ELF-1 (cell line): ENCODE measurements at places on chromosomes 16 and 17.
A peak's percentile ranks its signal among the peaks of the same experiment; 100 is the strongest.

DNA sequence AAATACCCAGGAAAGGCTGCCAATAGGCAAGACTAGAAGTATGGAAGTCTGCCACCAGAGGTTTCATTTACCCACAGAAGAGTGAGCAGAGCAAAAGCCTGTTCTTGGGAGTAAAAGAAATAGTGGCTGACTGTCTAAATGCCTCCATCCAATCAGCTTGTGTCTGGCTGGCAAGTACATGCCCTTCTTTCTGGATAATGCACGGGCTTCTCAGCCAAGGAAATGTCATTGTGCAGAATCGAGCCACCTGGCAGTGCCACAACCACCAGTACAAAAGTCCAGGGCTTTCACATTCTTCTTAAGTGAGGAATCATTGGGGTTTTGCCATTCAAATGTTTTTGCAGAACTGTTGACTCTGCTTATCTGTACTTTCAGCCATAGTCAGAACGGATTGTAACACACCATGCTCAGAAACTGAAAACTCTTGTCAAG lies 10.1 kb upstream of the ERCC4 start:
- no peak for DNase-seq

DNA sequence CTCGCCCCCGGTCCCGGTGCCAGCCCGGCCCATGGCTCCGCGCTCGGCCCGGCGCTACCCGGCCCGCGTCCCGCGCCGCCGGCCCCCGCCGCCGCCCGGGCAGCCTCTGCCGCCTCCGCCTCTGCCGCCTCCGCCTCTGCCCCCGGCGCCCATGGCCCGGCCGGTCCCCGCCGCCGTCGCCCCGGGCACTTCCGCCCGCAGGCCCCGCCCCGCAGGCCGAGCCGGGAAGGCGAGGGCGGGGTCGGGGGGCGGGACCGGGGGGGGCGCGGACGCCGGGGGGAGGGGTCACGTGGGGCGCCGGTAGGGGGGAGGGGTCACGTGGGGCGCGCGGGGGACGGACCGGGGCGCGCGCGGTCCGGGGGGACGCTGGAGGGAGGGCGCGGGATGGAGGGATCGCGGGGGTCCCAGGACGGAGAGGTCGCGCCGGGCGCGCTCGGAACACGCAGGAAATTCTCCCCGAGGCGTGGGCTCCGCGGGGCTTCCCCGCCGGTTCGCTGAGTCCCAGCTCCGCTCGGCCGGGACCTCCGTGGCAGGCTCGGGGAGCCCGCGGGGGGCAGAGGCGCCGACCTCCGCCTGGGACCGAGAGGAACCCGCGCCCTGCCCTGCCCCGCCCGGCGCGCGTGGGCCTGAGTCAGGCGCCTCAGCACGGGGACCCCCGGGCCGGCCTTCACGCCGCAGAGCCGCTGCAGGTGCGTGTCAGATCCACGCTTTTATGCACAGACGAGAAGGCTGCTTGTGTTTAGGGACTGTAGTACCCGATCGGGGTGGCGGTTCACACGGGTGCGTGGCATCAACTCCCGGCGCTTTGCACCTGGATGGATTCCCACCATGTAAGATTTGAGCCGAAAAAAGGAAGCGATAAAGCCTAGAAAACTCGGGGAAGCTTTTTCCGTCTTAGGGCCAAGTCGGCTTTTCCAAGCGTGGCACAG lies at the start of gene PGAP6:
Gene PGAP6 (minus strand): TSS at position 190 of the 929 bp plus-strand sequence. CDS start 157 bp downstream, at position 33.
- no peak for DNase-seq

DNA sequence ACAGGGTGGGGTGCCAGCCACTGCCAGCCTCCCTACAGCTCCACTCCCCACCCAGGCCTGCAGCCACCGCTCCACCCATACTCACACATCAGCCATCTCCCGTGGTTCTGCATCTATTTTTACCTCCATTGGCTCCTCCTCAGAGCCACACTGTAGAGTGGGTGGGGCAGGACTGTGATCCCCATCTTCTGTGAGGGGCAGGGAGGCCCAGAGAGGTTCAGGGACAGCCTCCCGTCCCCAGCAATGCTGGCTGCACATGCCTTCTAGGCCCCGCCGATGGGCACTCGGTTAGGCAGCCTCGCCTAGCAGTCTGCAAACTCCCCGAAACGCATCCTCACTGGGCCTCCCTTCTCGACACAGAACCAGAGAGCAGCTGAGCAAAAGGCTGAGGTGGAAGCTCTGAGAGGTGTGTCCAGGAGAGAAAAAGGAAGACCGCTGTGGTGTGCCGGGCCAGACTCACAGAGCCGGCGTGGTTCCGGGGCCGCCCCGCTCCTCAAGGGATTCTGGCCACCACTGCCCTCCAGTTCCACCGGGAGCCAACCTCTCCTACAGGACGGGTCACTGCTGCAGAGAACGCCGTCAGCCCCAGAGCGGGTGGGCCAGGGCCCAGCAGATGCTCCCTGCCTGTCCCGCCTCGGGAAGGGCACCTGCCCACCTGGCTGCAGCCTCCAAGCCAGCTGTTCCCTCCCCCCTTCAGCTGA lies 71.9 kb downstream of the ABR start:
- DNase-seq, result no peak

DNA sequence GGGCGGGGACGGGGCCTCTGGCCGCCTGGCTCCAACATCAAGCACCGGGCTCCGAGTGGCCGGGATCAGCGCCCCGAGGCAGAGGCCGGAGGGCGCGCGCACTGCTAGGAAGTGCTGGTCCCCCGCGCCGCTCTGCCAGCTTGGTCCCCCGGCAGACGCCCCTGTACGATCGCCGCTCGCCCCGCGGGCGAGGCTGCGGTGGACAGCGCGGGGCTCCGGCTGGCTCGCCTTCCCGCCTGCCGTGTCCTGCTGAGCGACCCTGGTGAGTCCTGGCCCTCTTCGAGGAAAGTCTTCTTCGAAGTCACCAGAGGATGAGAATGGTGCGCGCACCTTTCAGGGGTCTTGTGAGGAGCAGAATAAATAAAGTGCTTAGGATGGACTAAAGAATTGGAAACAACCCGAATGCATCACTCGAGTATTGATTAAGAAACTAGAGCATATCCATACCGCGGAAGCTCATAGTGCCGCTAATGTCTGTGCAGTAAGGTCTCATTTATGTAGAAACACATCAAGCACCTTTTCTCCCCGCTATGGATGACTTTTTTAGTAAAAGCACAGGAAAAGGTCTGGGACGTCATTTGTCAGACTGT lies 392 bp downstream of the ZNF213 start:
- DNase-seq, result no peak

GRCh38 chr16:3008690-3009037 lies 4.1 kb upstream of the CLDN9 start:
- DNase-seq, result no peak

DNA sequence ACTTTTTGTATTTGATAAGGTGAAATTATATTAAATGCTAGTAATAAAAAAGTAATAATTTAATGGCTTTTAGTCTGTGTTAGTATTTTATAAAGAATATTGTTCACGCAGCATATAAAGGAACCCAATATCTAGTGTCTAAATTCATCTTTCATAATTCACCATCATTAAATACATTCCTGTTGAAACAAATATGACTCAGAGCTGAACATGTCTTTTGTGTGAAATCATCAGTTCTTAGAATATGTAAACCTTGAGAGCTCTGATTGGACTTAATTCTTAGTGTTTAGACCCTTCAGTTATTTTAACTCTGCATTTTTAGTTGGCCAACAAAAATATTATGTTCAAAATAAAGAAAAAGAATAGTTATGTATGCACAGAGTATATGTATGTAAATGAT lies 71.8 kb downstream of the ABHD15 start:
- DNase-seq, result no peak

DNA sequence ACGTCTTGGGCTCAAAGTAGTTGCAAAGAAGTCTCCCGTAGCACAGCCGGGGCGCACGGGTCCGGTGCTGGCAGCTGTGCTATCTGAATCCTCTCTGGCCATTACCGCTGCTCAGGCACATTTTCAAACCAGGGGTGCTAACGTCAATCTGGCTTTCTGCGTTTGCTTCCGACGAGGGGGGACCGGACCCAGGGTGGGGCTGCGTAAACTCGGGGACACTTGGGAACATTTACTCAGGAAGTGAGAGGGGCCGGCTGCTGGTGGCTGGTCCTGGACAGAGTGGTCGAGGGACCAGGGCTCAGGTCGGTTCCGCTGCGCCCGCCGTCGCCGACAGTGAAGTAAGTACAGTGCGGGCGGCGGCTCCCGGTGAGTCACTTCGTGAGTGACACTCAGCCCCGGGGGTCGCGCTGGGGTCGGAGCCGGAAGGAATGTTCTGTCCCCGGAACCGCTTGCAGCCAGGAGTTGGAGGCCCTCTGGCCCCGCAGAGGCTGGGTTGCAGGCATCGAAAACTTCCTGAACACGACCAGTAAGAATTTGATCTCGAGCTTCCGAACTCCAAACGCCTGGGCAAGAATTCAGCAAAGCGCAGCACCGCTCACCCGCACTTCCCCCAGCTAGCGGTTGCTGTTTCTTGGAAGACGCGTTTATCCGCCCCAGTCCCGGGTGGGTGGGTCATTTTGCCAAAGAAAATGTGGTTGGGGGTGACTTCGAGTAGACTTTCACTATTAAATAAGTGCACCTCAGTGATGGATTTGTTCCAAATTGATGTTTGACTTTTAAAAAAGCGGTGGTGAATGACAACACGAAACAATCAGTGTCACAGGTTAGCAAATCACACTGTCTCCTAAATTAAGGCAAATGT lies 1.4 kb upstream of the HS3ST3B1 start:
- DNase-seq, result peak; percentile 79

DNA sequence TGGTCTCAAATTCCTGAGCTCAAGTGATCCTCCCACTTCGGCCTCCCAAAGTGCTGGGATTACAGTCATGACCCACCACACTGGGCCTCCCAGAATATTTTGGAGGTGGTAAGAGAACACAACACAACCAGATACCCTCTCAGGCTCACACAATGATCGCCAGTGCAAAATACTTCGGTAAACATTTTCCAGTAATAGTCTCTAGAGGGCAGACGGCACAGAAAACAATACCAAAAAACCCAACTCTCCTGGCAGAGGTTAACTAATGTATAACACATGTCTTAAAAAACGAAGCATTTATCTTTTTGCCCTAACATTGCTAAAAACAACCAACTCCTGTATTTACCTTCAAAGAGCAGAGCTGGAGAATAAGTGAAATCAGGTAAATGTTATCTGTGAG lies 10.5 kb downstream of the NUFIP2 start:
- no peak for DNase-seq

GRCh38 chr16:89842471-89843408 lies 14.5 kb downstream of the SPIRE2 start:
- DNase-seq, result no peak

- DNase-seq, result no peak
Measured at GRCh38 chr17:64117981-64118979, 11.7 kb downstream of the ERN1 start.

- no peak for DNase-seq
Measured at GRCh38 chr17:45941395-45941794, 47.0 kb downstream of the MAPT start.
